Activated CD8-positive, alpha-beta memory T cell treated with anti-CD3 and anti-CD28 coated beads for 1 hour (primary cell): ENCODE measurements at places on chromosomes 11 and 22.

DNA sequence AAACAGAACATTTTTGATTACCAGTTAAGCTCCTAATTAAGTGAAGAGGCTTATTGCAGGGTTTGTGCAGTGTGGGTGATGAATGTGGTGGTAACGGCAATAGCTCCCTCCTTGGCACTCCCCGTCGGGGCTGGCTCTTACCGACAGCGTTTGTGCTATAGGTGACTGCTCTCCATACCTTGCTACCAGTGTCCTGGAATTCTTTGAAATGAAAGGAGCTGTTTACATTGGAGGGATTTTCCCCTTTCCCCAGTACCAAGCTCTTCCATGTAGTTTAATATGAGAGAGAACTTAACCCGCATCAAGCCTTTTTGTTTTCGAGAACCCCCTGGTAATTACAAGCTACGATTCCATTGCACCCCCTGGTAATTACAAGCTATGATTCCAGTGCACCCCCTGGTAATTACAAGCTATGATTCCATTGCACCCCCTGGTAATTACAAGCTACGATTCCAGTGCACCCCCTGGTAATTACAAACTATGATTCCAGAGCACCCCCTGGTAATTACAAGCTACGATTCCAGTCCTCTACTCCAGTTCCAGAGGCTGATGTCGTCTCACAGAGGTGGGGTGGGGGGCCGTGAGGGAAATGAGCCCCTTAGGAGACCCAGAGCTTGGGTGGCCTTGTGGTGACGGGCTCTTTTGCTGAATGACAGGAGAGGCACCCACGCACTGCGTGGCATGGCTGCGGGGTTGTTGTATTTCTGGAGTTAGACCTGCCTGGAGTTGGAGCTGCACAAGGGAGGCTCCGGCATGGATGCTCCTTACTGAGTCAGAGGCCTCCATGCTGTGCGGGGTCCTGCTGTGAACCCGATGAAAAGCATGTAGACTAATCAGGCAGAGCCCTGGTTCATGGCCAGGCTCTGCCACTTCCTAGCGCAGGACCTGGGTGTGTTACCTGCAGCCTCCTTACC lies 205.3 kb downstream of the TBC1D22A start:
- no peak for DNase-seq

- DNase-seq: no peak
Measured at GRCh38 chr22:35739076-35739930, 21.6 kb downstream of the APOL5 start.

DNA sequence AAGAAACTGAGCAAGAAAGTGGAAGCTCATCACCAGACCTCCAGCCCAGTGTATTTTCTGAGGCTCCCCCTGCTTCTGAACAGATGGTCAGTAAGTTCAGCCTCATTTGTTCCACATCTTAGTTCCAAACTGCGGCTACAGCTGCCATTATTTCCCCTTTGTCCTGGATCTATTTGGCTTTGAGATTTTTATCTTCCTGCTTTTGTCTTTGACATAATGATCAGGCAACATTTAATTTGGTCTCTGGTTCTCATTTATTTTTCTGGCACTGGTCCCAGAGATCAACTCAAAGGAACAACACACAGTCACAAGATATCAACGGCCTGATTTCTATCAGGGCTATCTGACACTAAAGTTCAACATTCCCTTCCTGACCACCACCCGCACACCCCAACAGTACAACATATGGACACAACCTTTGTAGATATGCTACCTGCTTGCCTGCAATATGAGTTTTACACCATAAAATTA lies 137.5 kb downstream of the FAM76B start:
- no peak for DNase-seq

DNA sequence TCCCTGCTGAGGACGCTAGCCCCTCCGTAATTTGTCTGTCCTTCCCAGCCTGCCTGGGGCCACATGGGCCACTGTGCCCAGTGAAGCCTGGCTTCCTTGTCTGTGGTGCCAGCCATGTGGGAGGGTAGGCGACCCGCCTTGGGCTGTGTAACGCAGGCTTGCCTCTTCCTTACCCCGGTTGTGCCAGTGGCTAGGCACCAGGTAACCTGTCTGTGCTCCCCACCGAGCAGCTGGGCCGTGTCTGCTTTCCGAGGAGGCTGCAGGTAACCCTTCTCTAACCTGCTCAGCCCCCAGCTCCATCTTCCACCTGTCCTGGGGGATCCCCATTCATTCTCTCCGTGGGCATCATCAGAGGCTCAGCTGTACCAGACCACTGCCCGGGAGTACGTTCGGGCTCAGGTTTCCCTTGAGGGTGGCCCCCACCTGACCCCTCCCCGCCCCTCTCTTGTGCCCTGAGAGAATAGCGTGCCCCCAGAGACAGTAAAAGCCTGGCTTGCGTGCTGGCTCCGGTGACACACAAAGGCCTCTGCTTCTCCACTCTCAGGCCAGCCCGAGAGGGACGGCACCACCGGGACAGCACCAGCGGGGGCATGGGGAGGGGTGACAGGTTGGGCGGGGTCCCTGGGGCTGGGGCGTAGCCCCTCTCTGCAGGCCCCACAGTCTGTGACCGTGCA lies 79.1 kb downstream of the CDKN1C start:
- no peak for DNase-seq

- no peak for DNase-seq
Measured at GRCh38 chr22:43407591-43407990, 4.2 kb upstream of the MPPED1 start.

GRCh38 chr11:34341931-34342533 lies 15.8 kb downstream of the ABTB2 start:
- DNase-seq: no peak
